Activated CD4-positive, alpha-beta memory T cell treated with anti-CD3 and anti-CD28 coated beads, Interleukin-2, amount 10 ng/mL, durations not matched to agents 7 days and 5 days (primary cell): ENCODE measurements at places on chromosomes 4 and X. TPM values are rescaled to one million over a fixed set of nuclear protein-coding genes. Genes with fewer than 3 reads are reported as not detected.

- H3K4me3 ChIP-seq: no peak overlapping the region
- H3K4me1 ChIP-seq: no peaks in the 10 kb centered on the region
- no peaks in the 10 kb centered on the region for H3K36me3 ChIP-seq
- no peaks in the 10 kb centered on the region for H3K27me3 ChIP-seq
Measured at GRCh38 chr4:113114884-113115283, 65.4 kb downstream of the ANK2 start.

GRCh38 chr4:40281913-40282312 is 53.2 kb upstream of the CHRNA9 start:
- no peak overlapping the region for H3K27ac ChIP-seq
- H3K4me3 ChIP-seq: no peak overlapping the region
- peaks cover 27% of the 10 kb centered on the region for H3K4me1 ChIP-seq
- DNase-seq: no peak
- H3K27me3 ChIP-seq: no peaks in the 10 kb centered on the region

DNA sequence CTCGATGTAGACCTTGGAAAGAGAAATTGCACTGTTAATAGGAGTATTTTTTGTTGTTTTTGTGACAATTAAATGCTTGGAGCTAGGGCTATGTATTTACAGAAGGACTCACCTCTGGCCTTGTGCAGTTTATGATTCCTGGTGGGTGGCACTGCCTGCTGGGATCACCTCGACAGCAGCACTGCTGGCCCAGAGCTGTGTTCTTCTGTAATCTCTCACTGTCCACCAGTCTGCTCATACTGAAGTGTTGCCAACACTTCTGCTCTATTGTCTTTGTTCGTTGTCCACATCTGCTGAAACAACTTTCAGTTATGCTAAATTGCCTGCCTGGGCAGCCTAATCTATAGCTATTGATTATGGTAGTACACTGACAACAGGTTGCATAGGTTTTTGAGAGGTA is 194.4 kb upstream of the ANK2 start:
- H3K36me3 ChIP-seq: no peaks in the 10 kb centered on the region
- H3K4me3 ChIP-seq: no peak overlapping the region
- no peak for DNase-seq
- no peak overlapping the region for H3K27ac ChIP-seq
- peaks cover 5% of the 10 kb centered on the region for H3K27me3 ChIP-seq

DNA sequence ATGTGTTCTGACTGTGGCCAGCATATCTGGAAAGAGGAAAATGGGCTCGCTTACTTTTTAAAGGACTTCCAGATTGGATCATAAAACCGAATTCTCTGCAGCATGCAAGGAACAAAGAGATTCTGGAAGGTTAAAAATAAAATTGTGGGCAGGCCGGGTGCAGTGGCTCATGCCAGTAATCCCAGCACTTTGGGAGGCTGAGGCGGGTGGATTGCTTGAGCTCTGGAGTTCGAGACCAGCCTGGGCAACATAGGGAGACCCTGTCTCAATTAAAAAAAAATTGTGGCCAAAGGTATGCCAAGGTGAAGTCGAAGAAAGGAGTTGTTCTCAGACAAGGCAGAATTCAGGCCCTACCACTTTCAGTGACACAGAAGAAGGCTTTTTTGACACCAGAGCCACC is 37.8 kb downstream of the NELFA start:
- H3K27ac ChIP-seq: no peak overlapping the region
- H3K36me3 ChIP-seq: peaks cover 87% of the 10 kb centered on the region
- no peaks in the 10 kb centered on the region for H3K27me3 ChIP-seq
- DNase-seq: no peak

DNA sequence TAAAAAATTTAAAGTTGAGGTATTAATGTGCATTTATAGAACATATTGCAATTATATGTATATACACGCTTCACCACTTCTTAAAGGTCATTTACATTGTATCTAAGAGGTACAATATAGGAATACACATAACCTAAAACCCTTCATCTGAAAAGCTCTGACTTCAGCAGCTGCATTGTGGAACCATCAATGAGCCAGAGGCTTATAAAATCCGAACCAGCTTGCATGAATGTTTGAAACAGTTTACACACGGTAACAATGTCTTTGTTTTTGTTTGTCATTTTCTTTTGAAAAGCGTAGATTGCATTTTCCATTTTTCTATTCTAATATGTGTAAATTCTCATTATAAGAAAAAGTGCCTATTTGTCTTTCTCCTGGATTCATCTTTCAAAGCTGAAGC is 221.6 kb downstream of the DCLK2 start:
- no peak for DNase-seq
- H3K36me3 ChIP-seq: peaks cover 2% of the 10 kb centered on the region
- H3K27me3 ChIP-seq: no peaks in the 10 kb centered on the region
- no peak overlapping the region for H3K27ac ChIP-seq
- no peak overlapping the region for H3K4me3 ChIP-seq

GRCh38 chrX:70025464-70025863 is 24.3 kb downstream of the AWAT2 start:
- H3K4me1 ChIP-seq: peaks cover 34% of the 10 kb centered on the region
- no peak overlapping the region for H3K4me3 ChIP-seq
- no peaks in the 10 kb centered on the region for H3K27me3 ChIP-seq
- no peak for DNase-seq
- no peak overlapping the region for H3K27ac ChIP-seq

DNA sequence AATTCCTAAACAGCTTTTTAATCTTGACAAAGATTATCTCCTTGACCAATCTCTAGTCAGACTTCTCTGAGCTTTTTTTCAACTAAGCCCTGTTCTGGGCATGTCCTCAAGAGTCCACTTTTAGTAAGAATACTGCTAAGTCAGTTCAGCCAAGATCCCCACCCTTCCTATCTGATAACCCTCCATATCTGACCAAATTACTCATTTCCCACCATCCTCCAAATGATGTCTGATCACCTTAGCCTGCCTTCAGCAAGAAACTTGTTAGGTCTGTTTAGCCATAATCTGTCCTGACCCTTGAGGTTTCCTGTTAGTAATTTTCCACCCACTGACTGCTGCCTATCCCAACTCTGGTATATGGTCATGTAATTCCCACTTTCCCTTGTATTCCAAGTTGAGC is 65.2 kb downstream of the FAM13A start:
- DNase-seq: no peak
- H3K27me3 ChIP-seq: no peaks in the 10 kb centered on the region
- H3K4me1 ChIP-seq: no peaks in the 10 kb centered on the region
- H3K36me3 ChIP-seq: no peaks in the 10 kb centered on the region
- H3K4me3 ChIP-seq: no peak overlapping the region

DNA sequence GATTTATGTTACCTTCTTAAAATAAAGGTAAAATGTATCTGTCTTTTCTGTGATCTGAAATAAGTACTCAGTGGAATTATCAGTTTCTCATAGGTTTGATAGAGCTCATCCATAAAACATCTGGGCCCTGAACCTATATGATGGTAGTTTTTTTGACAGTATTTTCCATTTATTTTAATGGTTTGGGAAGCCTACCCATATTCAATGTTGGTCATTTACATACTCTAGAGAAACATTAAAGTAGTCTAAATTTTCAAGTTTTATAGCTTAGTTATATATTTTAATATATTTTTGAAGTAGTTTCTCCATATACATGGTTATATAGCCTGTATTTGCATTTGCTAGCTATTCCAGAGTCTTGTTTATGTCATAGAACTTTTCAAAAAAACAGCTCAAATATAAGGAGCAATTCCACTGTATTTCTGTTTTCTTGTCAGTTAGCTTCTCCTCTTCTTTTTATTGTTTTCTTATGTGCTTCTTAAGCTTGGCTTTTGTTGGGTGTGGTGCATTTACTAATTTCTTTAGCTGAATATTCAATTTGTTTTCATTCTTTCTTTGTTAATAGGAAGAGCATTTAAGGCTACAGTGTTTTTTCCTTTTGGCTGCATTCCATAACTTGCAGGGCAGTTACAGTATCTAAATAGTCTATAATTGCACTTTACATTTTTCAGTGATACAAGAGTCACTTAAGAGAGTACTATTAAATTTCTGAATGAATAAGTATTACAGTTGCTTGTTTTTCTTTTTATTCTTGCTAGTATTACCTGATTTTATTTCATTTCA is 181.4 kb downstream of the DKK2 start:
- no peaks in the 10 kb centered on the region for H3K36me3 ChIP-seq
- no peak overlapping the region for H3K27ac ChIP-seq
- no peak overlapping the region for H3K4me3 ChIP-seq
- H3K4me1 ChIP-seq: no peaks in the 10 kb centered on the region
- H3K27me3 ChIP-seq: no peaks in the 10 kb centered on the region
- DNase-seq: no peak

GRCh38 chr4:73340917-73341316 is 63.2 kb upstream of the ALB start:
- DNase-seq: no peak
- no peak overlapping the region for H3K27ac ChIP-seq
- peaks cover 7% of the 10 kb centered on the region for H3K27me3 ChIP-seq
- no peak overlapping the region for H3K4me3 ChIP-seq
- H3K4me1 ChIP-seq: no peaks in the 10 kb centered on the region
- H3K36me3 ChIP-seq: no peaks in the 10 kb centered on the region

DNA sequence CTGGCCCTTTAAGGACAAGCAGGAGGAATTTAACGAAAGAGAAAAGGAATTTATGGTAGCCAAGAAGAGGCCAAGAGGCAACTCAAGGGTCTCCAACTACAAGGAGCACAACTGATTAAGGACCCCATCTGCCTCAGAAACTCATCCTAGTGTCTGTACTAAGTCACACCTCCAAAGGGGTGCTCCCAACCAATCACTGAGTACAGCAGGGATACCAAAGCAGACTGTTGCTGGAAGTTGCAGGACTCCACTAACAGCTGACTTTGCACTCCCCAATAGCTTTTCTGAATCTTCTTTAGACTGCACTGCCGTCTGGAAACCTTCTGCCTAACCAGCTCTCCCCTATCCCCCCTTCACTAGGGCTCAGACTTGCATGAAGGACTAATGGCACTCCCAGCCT is 50.6 kb downstream of the ATP11C start:
- H3K4me3 ChIP-seq: no peak overlapping the region
- no peaks in the 10 kb centered on the region for H3K36me3 ChIP-seq
- H3K27ac ChIP-seq: no peak overlapping the region
- DNase-seq: no peak

DNA sequence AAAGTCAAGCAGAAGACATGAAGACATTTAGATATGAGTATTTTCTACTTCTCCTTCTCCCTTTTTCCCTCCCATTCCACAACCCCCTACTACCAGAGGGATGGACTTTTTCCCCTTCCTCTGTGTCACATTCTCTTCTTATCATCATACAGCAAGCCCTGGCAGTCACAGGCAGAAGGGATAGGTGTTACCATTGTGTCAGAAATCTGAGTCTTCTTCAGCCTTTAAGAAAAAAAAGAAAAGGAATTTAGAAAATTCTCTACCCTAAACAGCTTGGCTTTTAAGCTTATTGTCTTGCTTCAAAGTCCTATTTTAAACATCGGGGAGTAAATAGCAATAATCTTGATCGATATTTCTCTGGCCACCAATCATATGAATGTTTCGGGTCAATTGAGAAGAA is 30.9 kb upstream of the ADH1C start:
- peaks cover 15% of the 10 kb centered on the region for H3K27me3 ChIP-seq
- H3K36me3 ChIP-seq: no peaks in the 10 kb centered on the region

DNA sequence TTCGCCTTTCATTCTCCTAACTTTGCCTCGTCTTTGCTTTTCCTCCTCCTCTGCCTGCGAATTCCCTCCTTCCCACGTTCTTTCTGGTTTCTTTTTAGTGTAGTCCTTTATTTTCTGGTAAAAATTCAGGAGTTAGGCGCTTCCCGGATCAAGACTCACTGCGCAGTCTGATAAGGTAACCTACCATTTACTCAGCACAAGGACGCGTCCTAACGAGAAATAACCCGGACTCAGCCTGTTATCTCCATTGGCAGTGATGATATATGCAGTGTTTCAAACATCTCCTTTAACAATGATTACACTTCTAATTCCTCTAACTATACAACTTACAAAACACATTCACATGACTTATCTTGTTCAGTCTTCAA is 357 bp upstream of the ETNPPL start:
- peaks cover 5% of the 10 kb centered on the region for H3K36me3 ChIP-seq
- no peak overlapping the region for H3K27ac ChIP-seq
- no peak for DNase-seq
- peaks cover 42% of the 10 kb centered on the region for H3K27me3 ChIP-seq
- peak overlapping the region; percentile 64 for H3K4me3 ChIP-seq

GRCh38 chr4:89308161-89308500 is 531 bp upstream of the GPRIN3 start:
- peak overlapping the region; percentile 93 for H3K4me3 ChIP-seq
- peak overlapping the region; percentile 49 for H3K27ac ChIP-seq
- peaks cover 42% of the 10 kb centered on the region for H3K36me3 ChIP-seq

- H3K27ac ChIP-seq: no peak overlapping the region
- no peak overlapping the region for H3K4me3 ChIP-seq
- no peaks in the 10 kb centered on the region for H3K36me3 ChIP-seq
- DNase-seq: no peak
- H3K27me3 ChIP-seq: peaks cover 3% of the 10 kb centered on the region
- no peaks in the 10 kb centered on the region for H3K4me1 ChIP-seq
Measured at GRCh38 chrX:55167124-55167803, 52.9 kb upstream of the PAGE5 start.

DNA sequence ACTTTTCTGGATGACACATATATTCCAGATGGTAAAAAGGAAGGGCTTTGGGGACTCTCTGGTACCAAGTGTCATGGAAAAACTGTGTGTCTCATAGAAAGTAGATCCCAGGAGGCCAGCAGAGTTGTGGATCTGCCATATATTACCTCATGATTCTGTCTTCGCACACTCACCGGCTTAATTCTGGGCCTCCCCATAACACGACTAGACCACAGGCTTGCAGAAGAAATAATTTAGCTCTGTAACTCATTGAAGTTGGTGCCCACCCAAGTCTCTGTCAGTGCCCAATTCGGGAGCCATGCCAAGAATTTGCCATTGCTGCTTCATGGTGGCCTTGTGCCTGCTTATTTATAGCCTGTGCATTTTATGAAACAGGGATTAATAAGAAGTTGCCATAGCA is 104.5 kb downstream of the AR start:
- no peak overlapping the region for H3K27ac ChIP-seq
- no peaks in the 10 kb centered on the region for H3K36me3 ChIP-seq
- H3K27me3 ChIP-seq: no peaks in the 10 kb centered on the region
- no peaks in the 10 kb centered on the region for H3K4me1 ChIP-seq
- no peak for DNase-seq

DNA sequence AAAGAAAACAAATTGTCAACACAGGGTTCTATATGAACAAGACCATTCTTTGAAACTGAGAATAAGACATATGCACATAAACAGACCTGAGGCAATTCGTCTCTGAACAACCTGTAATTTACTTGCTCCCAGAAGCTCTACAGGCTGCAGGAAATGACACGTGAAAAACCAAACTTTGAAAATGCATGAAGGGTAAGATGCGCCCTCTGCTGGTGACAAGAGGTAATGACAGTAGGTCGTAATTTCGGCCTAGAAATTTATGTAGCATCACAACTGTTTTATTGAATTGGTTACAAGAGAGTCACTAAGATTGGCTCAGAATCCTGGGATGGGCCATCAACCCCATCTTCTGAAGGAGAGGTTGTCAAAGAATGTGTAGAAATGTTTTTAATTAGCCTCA is 276.5 kb downstream of the PPP4R3C start:
- H3K36me3 ChIP-seq: no peaks in the 10 kb centered on the region
- H3K4me3 ChIP-seq: no peak overlapping the region
- H3K4me1 ChIP-seq: no peaks in the 10 kb centered on the region
- no peaks in the 10 kb centered on the region for H3K27me3 ChIP-seq
- peak; percentile 20 for DNase-seq

GUCY2F gene
- not detected for total RNA-seq

TCEAL6 gene
- not detected for total RNA-seq

BCORL1 gene
- 7.2 TPM for total RNA-seq

SLC9B1 gene
- 1.9 TPM for total RNA-seq

LEF1 gene
- 67.4 TPM for total RNA-seq

ZNF185 gene
- 0.75 TPM for total RNA-seq

TCP11X1 gene
- not detected for total RNA-seq

MTMR8 gene
- 5.5 TPM for total RNA-seq
